ENCODE measurements at places on chromosomes 1 and 21.

DNA sequence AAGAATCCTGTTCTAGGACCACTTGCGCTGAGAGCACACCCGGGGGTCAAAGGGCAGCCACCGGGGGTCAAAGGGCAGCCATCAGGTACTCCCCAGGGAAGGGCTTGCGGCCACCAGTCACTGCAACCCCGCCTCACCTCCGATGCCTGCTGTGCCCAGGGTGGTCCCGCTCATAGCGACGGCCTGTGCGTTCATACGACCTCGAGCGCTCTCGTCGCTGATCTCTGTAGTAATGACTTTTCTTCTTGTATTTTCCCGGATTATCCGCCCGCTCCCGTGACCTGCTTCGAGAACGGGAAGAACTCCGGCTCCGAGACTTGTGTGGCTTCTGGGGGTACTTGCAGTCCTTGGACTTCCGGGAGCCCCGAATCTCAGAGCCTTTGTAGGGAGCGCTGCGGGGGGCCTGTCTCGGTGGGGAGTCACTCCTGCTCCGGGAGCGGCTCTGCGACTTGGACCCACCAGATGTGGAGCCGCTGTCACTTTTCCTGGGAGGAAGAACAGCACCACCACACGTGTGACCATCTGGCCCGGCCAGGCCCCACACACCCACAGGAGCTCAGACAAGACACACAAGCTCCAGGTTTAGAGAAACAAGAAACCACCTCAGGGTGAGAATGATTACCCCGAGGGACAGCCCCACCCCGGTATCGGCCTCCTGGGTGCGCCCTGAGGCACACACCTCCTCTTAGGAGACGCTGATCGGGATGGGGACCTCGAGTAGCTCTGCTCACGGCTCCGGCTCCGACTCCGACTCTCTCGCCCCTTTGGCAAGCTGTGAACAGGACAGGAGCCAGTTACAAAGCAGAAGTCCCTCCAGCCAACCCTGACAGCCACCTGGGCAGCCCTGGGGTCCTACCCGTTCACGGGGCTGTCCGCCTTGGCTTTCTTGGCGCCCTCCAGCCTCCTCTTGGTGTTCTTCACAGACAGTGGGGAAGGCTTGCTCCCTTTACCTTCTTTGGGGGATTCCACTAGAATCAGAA, 11.7 kb downstream of the CCNL2 start:
- no peak for DNase-seq

DNA sequence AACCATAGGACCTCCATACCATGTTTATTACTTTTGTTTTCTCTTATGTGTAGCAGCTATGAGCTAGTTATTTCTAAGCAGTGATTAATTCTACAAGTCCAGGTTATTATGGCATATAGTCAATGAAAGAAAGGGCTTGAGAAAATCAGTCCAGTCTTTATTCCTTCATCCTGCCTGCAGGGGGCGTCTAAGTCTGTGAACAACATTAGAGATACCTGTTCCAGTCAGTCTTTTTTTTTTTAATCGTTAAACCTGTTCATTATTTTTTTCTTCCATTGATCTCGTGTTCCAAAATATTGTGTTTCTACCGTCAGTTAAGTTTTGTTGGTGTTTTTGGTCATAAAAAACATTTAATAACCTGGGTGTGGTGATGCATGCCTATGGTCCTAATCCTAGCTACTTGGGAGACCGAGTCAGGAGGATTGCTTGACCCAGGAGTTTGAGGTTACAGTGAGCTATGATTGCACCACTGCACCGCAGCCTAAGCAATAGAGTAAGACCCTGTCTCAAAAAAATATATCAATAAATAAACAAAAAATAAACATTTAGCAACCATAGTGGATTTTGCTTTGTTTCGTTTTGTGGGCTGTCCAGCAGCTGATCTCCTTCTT, 29.4 kb upstream of the CD2 start:
- peak; percentile 83 for DNase-seq

DNA sequence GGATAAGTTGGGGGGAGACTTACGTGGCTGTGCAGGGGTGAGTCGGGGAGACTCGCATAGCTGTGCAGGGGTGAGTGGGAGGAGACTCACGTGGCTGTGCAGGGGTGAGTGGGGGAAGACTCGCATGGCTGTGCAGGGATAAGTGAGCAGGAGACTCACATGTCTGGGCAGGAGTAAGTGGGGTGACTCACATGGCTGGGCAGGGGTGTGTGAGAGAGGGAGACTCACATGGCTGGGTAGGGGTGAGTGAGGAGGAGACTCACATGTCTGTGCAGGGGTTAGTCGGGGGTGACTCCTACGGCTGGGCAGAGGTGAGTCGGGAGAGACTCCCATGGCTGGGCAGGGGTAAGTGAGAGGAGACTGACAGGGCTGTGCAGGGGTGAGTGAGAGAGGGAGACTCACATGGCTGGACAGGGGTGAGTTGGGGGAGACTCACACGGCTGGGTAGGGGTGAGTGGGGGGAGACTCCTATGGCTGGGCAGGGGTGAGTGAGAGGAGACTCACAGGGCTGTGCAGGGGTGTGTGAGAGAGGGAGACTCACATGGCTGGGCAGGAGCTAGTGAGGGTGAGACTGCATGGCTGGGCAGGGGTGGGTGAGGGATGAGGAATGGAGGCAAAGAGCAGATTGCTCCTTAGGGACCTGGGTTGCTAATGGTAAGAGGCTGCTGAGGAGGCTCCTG, 56.0 kb upstream of the ABCG1 start:
- no peak for DNase-seq

- no peak for DNase-seq
These were observed 551 bp downstream of the ZRANB2 start for GRCh38 chr1:71080230-71080738.

DNA sequence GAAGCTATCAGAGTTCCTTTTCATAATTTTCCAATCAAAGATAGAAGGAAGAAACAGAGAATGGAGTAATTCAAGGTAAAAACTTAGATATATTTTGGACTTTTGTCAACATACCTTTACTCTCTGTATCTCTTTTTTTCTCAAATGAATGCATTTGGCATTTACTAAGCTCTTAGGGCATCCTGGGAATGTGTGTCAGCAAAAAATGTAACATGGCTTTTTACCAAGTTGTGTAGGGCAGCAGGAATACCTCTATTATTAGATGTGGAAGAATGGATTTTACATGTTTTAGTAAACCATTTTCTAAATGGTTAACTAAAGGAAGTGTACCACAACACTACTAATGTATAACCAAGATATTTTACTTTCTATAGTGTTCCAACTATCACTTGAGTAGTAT, 4.2 kb upstream of the COL11A1 start:
- DNase-seq = no peak

GRCh38 chr1:53524428-53525375, 65.5 kb downstream of the DMRTB1 start:
- no peak for DNase-seq

DNA sequence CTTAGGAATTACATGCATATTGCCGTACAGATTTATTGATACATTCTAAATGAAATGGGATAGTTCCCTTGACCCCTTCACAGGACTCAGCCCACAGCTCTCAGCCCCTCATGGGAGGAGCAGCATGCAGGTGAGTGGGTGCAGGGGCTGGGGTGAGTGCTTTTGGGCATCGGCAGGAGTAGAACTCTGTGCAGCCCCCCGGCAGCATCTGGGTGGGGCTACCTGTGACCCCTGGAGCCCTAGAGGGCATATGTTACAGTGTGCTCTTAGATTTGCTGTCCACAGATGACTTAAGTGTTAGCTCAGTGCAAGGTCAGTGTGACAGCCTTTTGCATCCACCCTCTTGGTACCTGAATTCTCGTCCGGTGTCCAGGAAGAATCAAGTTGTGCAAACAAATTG, 120.3 kb downstream of the GALNT2 start:
- DNase-seq = no peak

DNA sequence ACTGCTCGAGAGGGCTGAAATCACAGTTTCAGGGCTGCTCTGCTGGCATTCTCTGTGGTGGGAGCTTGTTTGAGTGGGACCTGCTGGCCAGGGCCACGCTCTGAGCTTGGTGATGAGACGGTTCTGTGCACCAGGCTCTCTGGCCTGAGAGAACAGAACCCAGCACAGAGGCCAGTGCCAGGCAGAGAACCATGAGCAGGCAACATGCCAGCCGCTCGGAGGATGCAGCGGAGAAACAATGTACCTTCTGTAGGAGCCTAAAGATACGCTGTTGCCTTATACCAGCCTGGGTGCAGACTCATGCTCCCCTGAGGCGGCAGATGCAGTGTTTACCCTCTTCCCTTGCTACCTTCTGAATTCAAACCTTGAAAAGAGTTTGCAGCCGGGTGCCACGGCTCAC, 10.0 kb downstream of the C2CD2 start:
- no peak for DNase-seq

DNA sequence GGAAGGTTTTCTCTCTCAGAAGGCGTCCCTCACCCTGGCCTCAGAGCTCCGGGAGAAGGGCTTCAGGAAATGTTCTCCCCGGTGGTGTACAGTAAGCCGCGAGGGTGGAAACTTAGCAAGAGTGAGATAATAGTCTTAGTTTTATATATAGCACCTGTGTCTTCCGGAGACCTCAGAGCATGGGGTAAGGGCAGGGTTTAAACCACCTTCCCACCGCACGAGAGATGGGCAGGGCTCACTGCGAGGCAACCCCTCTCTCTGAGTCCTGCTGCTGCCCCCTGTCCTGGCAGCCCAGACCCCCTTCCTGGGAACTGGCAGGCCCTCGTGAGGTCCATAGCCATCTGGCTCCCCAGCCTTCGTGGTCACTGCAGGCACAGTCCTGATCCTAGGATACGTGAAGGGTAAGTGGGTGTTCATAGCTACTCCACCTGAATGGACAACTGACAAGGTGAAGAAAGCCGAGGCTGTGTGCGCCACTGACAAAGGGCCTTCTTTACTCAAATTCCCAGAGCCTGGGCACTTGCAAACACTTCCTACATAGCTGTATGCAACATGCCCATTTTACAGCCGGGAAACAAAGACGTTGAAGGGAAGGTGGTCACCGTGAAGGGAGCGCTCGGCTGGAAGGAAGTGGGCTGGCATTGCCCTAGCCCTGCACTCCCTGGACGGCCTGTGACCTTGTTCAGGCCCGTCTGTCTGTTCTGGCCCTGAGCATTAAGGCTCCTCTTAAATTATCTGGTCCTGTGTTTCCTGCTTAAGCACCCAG, 26.9 kb downstream of the ITPKB start:
- peak; percentile 66 for DNase-seq

- no peak for DNase-seq
These were observed 9.8 kb upstream of the AK5 start for GRCh38 chr1:77271852-77272580.

GRCh38 chr1:30420519-30421050, 302.8 kb downstream of the MATN1 start:
- DNase-seq = no peak

GRCh38 chr1:223704921-223705878, 7.1 kb upstream of the CAPN2 start:
- no peak for DNase-seq

GRCh38 chr1:113684153-113684541, 75.1 kb downstream of the PHTF1 start:
- no peak for DNase-seq

DNA sequence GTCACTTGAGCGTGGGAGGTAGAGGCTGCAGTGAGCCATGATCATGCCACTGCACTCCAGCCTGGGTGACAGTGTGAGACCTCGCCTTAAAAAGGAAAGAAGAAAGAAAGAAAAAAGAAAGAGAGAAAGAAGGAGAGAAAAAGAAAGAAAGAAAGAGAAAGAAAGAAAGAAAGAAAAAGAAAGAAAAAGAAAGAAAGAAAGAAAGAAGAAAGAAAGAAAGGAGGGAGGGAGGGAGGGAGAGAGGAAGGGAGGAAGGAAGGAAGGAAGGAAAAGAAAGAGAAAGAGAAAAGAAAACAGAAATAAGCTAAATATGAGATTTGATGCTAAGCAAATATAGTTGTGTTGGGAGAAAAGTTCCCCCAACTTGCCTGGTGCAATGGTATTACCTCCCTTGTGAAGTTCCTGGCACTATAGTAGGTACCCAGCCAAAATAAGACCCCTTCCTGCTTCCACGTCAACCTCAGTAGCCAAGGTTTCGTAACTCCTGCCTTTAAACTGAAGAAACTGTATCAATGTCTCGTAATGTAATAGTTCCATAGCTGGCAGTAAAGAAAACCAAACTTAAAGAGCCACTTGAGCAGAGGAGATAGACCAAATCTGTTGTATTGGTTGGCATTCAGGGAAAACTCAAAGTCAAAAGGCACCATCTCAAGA, 88.1 kb upstream of the HNRNPU start:
- DNase-seq = no peak

DNA sequence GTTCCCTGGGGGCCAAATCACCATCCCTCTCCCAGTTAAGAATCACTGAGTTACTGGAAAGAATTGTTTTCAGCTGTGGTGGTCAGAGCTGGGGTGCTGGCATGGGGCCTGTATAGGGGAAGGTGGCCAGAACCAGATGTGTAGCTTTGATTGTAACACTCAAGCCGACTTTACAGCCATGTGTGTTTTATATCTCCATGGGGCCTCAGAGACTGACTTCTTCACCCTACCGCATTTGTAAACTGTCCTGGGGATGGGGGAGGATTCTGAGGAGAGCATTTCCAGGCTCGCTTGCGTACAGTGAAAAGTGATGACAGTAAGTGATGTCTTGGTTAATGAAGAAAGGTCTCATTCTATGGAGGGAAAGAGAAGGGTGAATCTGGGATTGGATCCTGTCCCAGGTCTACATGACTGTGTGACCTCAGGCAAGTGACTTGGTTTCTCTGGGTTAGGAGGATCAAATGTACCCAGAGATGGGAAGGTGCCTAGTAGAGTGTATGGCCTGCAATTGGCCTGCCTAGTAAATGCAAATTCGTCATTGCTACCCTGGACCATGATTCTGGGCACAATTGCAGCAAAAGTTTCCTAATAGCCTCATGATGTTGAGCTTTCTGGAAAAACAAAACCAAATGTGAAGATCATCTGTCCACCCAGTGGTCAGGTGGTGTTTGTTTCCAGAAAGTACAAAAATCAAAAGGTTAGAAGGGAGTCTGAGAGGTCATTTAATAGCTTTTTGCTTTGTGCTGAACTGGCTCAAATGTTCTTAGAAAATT, 49.7 kb upstream of the RCC2 start:
- DNase-seq = no peak

DNA sequence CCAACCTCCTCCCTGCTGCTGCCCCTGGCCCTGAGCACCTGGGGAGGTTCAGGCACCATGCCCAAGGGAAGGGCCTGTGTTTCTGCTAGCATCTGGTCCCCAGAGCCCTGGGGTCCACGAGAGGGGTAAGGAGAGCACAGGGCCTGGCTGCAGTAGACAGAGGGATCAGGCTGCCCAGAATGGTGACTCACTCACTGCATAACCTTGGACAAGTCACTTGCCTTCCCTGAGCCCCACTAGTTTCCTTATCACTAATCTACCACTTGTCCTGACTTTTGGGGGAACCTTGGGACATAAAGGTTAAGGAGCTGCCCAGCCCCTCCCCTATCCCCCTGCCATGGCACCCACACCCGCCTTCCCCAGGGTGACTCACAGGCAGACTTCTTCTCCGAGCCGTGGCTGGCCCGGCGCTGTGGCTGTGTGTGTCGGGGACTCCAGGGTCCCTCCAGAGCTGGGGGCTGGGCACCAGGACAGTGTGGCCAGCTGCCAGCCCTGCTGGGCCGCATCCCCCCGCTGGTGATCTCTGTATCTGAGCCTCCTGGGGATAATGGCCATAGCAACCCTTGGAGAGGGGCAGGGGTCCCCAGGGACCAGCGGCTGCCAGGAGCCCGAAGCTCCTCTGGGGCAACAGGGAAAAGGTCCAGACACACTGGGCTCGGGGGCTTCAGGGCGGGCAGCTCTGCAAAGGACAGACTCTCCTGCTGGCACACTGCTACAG, 4.0 kb downstream of the ARHGEF19 start:
- DNase-seq = no peak

Measured in CD4-positive, alpha-beta T cell treated with Interleukin-21 for 1 hour (primary cell).